Activated CD8-positive, alpha-beta memory T cell treated with anti-CD3 and anti-CD28 coated beads, Interleukin-2, amount 50 U/mL, for 48 hours (primary cell): ENCODE measurements at places on chromosomes 1 and 21.

DNA sequence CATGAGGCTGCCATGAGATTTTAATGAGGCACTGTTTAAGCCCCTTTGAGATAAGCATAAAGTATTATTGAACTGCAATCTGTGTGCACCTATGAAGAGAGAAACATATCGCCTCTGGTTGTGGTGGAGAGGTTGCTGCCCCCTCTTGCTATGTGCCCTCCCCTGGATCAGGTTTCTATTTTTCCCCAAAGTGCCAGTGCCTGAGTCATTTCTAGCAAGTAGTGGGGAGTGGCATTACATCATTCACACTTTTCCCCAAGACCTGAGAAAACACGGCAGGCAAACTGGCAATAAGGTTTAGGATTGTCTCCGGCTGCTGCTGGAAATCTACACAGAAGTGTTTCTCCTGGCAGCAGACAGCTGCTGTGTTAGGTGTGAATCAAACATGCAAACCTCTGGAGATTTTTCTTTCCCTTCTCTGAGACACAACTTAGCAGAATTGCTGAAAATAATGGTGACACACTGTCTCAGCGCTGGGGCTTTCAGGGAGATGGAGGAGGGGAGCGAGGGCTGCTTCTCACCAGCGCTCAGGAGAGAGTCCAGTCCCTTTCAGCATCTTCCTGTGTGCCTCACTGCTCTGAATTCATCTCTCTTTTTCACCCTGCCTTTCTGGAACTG lies 13.7 kb upstream of the RGS16 start:
- DNase-seq, result no peak

DNA sequence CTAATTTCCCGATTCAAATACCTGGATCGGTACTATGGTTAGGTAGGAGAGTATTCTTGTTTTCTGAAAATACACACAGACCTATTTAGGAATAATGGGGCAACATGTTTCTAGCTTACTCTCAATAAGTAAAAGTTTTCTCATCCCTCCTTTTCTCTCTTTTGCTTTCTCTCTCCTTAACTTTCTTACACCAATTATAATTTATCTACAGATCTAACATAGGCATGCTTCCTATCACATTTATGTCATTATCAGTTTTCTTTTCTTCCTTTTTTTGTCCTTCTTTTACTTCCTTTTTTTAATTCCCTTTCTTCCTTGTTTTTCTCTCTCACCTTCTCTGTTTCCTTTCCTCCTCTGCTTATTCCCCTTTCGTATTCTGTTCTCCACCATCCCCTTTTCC lies 20.3 kb downstream of the SNX7 start:
- DNase-seq, result no peak

DNA sequence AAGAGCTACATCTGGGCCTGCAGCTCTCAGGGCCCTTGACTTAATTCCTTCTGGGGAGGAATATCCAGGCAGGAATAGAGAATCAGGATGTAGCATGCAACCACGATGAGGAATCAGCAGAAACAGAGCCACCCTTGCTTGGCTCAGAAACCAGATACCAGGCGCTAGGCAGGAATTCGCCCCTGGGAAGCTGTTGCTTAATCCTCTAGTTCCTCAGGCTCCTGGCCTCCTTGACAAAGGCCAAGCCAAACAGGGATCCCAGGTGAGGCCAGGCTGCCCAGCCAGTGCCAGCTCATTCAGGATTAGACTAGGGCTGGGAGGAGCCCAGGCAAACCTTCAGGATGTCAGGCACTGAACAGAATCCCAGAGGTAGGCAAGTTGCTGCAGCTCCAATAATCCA lies 48.2 kb upstream of the IRF2BP2 start:
- DNase-seq, result no peak

DNA sequence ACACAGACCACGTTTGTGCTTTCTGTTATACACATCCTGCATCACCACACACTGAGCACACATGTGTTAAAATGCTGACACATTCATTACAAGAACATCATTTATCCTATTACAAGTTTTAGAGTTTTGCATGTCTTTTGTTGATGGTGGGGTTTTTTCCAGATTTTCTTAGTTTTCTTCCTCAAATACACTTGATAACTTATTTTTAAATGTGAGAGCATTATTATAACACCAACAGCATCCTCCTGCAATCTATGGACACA lies 67.3 kb downstream of the TGFBR3 start:
- no peak for DNase-seq

- no peak for DNase-seq
These were observed 1.8 kb downstream of the CDC42BPA start for GRCh38 chr1:227316456-227316855.

- no peak for DNase-seq
These were observed 101.3 kb upstream of the USP24 start for GRCh38 chr1:55316502-55316901.

DNA sequence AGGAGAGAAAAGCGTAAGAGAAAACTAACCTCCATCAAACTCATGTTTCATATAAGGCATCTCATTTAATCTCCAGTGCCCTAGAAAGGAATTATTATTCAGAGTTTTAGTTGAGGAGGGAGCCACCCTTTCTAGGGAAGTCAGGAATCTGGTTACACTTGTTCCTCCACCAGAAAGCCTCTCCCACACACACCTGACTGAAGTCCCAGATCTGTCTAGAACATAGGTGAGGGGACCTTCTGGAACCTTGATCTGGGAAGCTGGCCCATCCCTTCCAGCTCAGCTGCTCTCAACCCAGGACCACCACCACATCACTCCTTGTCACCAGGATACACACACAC lies 1.9 kb upstream of the DENND2D start:
- no peak for DNase-seq

- no peak for DNase-seq
These were observed 102.4 kb upstream of the PKN2 start for GRCh38 chr1:88581703-88582102.

DNA sequence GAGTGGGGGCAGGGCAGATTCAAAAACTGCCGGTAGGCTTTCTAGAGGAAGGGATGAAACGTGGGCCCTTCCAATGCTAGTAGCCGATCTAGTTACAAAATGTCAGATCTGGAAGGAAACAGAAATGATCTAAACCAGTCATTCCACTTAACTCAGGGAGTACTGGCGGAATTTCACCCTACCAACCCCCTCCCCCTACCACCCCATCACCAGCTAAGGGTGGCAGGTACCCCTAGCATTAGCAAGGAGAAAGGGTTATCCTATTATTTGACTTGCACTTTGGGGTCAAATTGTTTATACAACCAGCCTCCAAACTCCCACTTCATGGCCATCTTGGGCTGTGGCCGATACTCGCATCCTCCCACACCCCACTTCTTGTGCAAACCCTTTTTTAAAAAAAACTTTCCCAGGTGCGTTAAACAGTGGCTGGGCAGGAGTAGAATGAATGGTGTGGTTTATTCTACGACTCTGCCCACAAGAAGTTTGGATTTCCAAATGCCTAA lies 644 bp upstream of the MRPL24 start:
- no peak for DNase-seq

DNA sequence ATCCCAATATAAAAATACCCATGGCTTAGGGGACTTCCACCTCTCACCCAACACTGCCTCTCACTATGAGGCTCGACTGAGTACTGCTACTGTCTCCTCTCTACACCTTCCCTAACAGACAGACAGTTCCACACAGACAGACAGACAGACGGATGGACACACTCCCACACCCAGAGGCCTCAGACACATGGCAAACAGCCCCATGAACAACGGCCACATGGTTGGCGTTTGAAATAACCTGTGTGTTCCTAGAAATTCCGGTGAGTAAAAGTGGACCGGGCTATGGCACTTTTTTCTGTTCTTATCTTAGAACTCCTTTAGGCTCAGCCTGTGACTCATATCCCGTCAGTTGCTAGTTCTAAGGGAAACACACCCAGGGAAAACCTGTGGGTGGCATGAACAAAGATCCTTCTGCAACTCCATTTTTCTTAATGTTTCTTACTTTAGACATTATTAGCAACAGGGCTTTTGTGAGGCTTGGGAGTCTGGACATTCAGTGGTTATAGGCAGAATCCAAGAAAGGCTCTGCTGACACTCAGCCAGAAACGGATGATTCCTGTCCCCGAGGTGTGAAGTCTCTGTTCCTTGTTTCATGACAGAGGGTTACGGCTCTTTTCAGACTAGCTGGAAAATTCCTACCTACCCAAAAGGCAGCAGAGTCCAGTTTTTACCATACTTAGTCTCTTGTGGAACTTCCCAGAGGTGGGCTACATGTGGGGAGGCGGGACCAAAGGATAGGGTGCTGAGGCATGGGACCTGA lies 90.5 kb upstream of the TLR5 start:
- peak; percentile 58 for DNase-seq

DNA sequence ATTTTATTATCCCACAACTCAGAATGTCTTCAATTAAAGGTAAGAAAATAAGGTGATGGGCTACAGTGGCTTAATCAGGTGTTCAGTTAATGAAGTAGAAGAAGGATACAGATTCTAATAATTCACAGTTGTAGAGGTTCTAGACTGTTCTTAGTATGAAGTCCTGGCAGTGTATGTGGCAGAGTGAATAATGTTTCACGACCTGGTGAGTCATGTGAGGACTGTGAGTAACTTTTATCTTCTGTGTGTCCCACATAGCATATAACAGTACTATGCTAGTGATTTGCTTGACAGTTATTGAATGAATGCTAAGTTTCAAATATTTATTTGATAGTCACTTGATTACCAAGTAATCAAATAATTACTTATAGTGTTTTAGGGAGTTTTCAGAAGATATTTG lies 20.0 kb downstream of the SLC16A4 start:
- DNase-seq, result no peak

DNA sequence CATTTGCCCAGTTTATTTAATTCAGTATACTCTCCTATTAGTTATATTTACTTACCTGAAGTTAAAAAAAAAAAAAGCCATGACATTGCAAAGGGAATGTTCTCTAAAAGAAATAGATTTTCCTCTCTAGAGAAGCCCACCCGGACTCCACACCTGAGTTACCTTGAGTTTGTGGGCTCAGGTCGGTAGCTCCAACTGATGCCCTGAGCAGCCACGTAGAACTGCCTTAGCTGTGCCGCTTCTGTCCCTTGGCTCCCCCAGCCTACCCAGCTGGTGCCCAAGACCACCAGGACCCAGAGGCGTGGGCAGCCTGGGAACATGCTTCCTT lies 250 bp downstream of the F5 start:
- DNase-seq, result no peak

- DNase-seq, result peak; percentile 64
These were observed 65.2 kb downstream of the SIK1 start for GRCh38 chr21:43361493-43362296.

DNA sequence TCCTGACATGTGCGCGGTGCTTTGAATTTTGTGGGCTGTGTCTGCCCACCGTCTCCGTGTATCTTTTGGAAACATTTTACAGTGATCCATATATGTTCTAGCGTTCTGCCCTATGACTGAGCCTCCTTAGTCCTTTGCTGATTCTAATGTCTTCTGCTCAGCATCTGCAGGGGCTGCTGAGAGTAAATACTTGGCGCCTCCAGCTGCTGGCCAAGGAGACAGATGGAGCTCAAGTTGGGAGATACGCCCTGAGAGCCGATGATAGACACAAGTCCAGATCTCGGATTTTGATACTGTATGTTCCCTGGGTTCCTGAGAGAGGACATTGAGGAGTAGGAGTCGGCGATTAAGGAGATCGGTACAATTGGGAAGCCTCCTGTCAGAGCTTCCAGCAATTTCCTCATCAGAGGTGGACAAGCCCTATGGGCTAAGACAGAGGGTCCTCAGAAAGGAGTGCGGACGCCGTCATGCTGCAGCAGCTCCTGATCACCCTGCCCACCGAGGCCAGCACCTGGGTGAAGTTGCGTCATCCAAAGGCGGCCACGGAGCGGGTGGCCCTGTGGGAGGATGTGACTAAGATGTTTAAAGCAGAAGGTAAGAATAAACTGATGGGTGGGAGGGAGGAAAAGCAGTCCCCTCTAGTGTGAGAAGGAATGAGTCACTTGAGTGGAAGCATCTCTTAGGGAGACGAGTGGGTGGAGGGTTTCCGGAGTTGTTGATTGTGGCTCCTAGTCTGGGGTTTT lies 390 bp downstream of the ZFP69B start:
- DNase-seq, result peak; percentile 90
